ENCODE measurements at places on chromosomes 2 and 18.

GRCh38 chr2:16303761-16304160 lies 361.9 kb downstream of the CYRIA start:
- no peak for DNase-seq

- no peak for DNase-seq
Measured at GRCh38 chr2:114699423-114699944, 257.0 kb downstream of the DPP10 start.

DNA sequence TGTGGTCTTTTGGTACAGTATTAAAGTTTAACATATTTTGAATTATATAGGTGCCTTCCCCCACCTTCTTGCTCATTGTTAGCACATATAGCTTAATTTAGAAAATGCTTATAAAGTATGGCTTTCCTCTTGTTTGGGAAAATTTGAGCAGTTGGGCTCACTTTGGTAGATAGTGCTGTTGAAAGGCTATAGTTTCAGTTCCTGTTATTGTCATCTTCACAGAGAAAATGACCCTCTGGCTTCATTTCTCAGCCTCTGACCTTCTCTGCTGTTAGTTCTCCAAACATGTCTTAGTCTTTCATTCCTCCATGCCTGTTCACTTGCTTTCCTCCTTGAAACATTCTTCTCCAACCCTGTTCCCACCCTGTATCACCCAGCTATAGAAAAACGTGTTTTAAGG lies 200.6 kb downstream of the WDR7 start:
- DNase-seq = no peak

DNA sequence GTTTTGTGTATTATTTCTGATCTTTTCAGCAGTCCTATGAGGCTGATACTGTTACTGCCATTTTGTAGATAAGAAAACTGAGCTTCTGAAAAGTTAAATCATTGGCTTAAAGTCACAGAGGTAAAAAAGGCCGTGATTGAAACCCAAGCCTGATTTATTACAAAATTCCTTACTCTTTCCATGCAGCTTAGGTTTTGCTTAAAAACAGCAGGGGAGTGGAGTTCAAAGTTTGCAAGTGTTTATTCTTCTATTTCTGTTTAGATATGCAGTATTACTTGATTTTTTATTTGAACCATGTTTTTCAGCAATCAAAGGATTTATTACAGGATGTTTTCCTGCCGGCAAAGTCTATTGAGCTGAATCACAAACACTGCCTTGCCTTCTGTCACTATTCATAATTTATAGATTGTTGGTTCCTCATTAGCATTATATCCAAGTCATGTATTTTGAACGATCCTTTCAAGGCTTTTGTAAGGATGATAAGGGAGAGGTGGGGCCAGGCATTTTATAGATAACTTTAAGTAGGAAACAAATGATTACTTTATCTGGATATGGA lies 31.9 kb upstream of the MSTN start:
- no peak for DNase-seq

GRCh38 chr2:40363231-40363630 lies 88.7 kb downstream of the SLC8A1 start:
- DNase-seq = no peak

DNA sequence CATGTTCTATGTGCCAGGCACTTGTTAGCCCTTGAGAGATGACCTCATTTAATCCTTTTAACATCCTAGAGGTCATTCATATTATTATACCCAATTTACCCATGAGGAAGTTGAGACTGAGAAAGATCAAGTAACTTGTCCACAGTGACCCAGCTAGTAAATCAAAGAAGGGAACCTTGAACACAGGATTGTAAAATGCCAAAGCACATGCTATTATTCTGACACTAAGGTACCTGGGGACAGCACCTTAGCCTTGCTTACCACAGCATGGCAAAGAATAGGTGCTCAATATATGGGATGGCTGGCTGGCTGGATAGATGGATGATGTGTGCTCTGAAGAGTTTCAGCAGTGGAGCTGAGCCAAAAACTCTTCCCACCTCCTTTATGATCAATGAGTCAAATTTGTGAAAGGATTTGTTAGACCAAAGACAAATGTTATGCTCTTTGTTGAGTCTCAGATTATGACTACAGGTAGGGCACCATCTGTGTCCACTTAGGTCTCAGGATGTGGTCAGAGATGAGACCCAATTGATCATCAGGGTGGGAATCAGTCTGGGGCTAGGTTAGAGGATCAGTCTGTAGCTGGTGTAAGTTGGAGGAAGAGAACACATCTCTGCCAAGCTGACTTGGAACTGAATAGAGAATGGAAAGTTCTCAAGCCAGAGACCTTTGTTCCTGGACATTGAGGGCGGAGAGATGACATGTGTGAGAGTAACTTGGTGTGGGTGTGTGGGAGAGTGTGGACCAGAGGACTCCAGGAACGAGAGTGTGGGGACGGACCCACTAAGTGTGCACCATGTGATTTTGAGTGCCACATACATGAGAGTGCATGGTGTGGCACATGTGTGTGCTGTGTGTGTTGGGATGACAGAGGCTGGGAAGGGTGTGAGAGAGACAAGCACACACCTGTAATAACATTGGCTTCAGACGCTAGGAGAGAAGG lies 16.3 kb upstream of the PKDCC start:
- no peak for DNase-seq

DNA sequence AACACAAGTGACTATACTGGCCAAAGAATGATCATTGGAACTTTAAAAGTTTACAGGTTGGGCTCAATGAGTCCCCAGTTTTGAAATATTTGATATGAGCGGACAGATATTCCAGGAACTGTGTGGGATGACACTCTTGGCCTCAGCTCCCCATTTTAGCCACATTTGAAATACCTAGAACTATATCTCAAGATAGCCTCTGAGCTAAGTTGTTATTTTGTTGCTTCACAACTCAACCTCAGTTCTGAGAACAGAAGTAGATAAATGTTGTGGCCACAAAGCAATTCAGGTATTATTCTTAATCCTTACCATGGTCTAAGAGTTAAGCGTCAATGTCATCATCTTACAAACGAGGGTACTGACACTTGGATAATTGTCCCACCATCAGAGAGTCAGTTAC lies 172.2 kb upstream of the SETBP1 start:
- no peak for DNase-seq

DNA sequence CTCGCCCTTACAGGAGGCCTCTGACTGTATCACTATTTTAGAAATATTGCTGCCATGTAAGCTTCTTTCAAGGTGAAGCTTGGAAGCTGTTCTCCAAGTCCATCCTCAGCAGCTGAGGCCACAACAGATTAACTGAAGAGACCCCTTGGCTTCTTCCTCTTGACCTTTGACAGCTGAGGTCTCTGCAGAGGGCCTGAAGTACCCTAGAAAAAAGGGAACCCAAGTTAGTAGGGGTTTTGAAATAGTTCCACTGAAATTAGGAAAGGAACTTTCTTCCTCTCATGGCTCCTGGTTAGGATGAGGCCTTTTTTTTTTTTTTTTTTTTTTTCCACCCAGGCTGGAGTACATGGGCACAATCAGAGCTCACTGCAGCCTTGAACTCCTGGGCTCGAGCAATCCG lies 15.5 kb upstream of the IHH start:
- DNase-seq = no peak

GRCh38 chr2:9655441-9656269 lies 24.9 kb upstream of the YWHAQ start:
- peak; percentile 22 for DNase-seq

- no peak for DNase-seq
Measured at GRCh38 chr2:206920310-206920709, 19.0 kb upstream of the CPO start.

- no peak for DNase-seq
Measured at GRCh38 chr18:74175658-74176057, 27.3 kb downstream of the TIMM21 start.

DNA sequence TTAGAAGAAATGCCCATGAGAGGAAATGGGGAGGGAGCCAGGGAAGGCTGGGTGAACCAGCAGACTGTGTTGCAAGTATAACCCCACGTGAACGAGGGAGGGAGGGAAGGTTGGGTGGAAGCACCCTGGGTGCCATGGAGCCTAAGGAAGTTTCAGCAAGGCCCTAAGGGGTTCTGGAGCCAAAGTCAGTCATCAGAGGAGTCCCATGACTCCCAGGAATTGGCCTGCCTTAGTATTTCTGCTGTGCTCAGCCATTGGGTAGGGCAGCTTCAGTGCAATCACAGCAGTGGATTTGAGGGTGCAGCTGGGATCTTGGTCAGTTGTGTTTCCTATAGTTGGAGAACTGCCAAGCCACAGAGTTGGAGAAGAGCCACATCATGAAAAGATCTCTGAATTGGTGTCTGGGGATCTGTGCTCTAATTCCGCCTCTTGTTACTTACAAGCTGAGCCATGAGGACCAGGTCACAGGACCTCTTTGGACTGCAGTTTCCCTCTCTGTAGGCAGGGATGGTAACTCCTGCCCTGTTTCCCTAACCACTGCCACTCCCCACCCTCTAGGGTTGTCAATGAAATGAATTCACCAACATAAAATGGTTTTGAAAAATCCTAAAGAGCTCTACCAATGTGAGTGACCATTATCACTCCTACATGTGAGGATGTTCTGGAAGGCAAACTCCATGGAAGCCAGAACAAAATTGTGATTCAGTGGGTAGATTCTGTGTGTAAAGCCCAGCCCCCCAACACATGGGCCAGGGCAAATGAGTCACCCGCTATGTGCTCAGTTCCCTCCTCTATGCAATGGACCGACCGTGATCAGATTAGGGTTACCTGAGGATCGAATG lies 108.9 kb downstream of the CLIP4 start:
- DNase-seq = no peak

DNA sequence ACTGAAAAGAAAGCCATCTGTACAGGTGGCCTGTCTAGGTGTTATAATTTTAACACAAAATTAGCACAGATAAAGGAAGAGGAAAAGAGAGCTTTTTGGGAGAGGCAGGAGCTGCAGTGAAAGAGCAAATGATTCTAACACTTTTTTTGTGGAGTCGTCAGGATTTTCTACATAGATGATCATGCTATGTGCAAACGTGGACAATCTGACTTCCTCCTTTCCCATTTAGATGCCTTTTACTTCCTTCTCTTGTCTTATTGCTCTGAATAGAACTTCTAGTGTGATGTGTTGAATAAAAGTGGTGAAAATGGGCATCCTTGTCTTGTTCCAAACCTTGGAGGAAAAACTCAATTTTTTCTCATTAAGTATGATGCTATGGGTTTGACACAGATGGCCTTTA lies 334.5 kb downstream of the NBAS start:
- DNase-seq = no peak

GRCh38 chr2:120133572-120134244 lies 89.5 kb downstream of the TMEM185B start:
- no peak for DNase-seq

DNA sequence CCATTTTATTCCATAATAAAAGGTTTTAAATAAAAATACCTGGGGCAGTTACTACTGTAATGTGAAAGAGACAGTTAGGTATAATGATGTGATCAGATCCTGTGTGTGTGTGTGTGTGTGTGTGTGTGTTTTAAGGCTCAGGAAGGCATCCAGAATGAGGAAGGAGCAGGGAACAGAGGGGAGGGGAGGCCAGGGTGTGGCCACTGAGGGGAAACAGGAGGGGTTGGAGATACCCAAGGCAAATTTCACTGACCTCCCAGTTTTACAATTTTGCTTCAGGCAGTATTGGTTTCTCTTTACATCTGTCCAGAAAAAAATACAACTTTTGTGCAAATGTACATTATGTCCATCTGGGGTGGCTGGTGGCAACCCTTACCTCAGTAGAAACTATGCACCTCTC lies 163.5 kb upstream of the FBXO11 start:
- no peak for DNase-seq

GRCh38 chr18:35484034-35484433 lies 13.7 kb downstream of the INO80C start:
- no peak for DNase-seq

- no peak for DNase-seq
Measured at GRCh38 chr18:63446266-63446665, 24.0 kb upstream of the VPS4B start.

GRCh38 chr2:27929916-27930486 lies 39.5 kb downstream of the BABAM2 start:
- no peak for DNase-seq

- no peak for DNase-seq
Measured at GRCh38 chr2:138291805-138292204, 209.8 kb upstream of the SPOPL start.

- no peak for DNase-seq
Measured at GRCh38 chr2:233030-233429, 30.8 kb downstream of the SH3YL1 start.

GRCh38 chr2:45746888-45747287 lies 95.4 kb downstream of the PRKCE start:
- no peak for DNase-seq

- no peak for DNase-seq
Measured at GRCh38 chr2:118731413-118731812, 116.0 kb downstream of the EN1 start.

DNA sequence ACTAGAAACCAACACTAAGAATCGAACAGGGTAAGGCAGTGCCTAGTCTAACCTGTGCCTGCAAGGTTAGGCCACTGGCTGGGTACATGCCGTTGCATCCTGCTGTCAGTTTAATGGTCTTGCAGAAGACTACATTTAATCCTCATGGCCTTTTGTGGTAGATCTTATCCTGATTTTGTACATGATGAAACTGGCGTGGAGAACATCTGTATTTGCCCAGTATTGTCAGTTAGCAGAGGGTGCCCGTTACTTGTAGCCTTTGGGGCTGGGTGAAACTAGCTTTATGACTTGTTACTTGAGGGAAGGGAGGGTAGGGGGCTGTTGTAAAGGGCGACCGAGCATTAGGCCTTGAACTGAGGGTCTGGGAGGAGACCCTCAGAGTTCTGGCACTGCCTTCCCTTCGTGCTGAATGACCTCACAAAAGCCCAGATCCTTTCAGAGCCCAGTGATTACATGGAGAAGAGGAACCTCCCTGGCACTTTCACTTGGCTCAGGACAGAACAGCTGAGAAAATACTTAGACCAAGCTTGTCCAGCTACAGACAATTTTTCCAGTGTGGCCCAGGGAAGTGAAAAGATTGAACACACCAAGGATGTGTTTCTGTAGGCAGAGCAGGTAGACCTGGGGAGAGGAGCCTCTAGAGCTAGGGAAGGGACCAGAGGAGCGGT lies 19.5 kb downstream of the SLC20A1 start:
- DNase-seq = no peak

GRCh38 chr2:144615866-144616565 lies 96.1 kb upstream of the ZEB2 start:
- DNase-seq = no peak

DNA sequence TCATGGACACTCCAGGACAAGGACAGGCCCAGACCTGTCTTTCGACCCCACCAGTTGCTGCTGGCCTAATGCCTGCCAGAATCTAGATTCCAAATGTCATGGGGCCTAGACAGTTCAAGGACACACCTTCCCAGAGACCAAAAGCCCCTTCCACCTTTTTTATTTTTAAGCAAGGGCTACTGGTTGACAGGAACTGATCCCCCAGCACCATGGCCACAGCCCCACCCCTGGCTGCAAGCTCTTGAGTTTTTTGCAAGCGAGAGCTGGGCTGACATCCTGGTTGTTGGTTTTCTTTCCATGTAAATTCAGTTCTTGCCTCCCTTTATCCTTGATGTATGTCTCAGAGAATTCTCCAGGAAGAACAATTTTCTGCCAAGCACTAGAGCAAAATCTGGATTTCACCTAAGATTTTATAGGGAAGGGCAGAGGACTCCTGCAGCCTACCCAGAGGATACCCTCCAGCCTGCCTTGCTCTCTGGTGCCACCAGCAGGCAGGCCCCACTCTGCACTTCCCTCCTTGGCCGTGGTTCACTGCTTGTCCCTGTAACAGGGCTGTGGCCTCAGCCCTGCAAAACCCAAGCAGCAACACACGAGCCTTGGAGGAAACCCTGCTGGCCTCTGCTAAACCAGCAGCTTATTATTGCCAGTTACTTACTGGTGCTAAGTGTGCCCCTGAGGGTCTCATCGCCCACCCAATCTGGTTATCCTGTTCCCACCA lies 97.7 kb downstream of the TWIST2 start:
- DNase-seq = no peak
